ENCODE measurements at places on chromosomes 7 and 10.

DNA sequence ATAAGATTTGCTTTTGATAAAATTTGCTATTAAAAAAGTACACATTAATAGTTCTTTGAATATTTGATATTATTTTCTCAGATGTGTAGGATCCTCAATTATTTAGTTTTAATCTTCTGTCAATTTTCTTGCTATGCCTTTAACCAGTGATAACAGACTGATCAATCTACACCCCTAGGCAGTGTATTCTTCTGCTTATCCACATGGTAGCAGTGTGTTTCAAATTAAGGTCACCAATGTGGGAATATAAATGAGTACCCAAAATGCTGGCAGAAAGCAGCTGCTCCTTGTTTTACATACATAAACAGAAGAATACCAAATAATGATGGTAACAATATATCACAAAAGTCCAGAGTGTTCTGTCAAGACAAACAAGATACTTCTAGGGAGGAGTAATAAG is 87.0 kb downstream of the SKAP2 start:
- no peaks in the 10 kb centered on the region for H3K27me3 ChIP-seq
- no peak for DNase-seq
- H3K27ac ChIP-seq = no peak overlapping the region
- H3K4me1 ChIP-seq = no peaks in the 10 kb centered on the region

- H3K36me3 ChIP-seq = peaks cover 7% of the 10 kb centered on the region
- DNase-seq = peak; percentile 33
Observed at GRCh38 chr10:97499561-97500296, 1.0 kb downstream of the UBTD1 start.

DNA sequence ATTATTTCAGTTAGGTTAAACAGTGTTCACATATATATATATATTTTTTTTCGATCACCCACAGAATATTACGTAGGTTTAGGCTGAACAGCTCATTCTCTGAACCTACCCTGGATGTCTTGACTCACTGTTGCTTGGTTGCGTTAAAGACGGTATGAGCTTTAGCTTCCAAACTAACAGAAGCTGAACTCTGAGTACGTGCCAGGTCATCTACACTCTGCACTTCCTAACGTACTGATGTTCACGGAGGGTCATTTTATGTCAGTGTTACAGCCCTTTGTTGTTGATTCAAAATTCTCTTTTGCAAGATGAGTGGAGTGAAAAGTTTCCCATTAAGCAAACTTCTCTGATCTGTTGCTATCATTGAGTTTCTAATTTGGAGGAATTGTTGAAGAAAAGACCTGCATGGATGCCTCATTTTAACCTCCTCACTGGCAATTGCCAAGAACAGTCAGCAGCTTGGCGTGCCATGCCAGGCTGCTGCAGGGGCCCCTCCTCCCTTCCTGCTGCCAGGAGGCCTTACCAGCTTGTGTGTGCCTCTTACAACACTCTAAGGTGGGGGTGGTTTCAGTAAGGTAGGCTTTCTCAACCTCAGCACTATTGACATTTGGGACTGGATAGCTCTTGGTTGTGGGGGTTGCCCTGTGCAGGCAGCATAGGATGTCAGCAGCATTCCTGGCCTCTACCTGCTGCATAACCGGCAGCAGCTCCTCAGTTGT is 44.3 kb downstream of the INSYN2A start:
- H3K36me3 ChIP-seq = no peaks in the 10 kb centered on the region
- H3K27ac ChIP-seq = no peak overlapping the region
- H3K27me3 ChIP-seq = peaks cover 1% of the 10 kb centered on the region
- DNase-seq = no peak

DNA sequence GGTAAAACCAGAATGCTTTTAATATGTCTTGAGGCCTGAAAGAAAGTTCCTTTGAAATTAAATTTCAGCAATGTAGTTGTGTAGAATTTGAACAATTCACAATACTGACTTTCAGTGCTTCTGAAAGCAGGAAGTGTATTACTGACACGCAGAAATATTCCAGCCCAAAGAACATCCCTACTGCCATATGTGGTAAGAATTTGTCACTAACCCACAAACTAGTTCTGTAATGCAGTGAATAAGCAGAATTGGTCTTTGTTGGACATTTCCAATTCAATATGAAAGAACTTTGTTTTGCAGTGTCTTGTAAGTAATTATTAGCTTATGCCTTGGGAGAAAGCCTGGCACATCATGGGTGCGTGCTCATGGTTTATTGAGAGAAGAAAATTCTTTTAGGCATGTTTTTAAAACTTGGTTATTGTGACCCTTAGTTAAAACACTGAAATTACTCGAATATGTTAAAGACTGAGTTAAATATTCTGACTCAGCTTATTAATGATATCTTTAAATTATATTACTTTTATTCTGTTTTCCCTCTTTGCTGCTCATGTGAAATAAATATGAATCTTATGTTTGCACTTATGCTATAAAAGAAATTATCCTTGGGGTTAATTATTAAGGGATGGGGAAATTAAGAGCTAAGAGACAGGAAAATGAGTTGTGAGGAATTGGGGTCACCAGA is 33.4 kb downstream of the PTPN12 start:
- peaks cover 4% of the 10 kb centered on the region for H3K27me3 ChIP-seq
- peaks cover 16% of the 10 kb centered on the region for H3K4me1 ChIP-seq
- DNase-seq = no peak
- no peak overlapping the region for H3K4me3 ChIP-seq

- peaks cover 11% of the 10 kb centered on the region for H3K4me1 ChIP-seq
- peaks cover 3% of the 10 kb centered on the region for H3K27me3 ChIP-seq
- H3K27ac ChIP-seq = no peak overlapping the region
- H3K4me3 ChIP-seq = peak overlapping the region; percentile 52
- peaks cover 4% of the 10 kb centered on the region for H3K36me3 ChIP-seq
Observed at GRCh38 chr10:102452672-102453340, 1.5 kb upstream of the C10orf95 start.

DNA sequence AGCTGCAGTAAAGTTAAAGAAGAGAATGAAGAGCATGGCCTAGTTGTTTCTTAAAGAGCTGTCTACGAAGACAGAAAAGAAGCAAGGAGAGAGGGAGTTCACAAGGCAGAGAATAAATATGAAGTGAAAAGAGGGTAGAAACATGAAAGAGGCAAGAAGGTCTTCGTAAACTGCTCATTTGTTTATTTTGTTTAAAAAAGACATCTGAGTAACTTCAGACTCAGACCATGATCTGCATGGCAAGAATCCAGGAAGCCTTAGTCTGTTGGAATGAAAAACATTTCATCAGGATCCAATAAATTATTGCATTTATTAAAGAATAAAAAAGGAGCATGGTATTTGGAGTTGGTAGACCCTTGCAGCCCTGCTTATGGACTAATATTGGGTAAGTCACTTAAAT is 151.1 kb downstream of the SEM1 start:
- H3K27ac ChIP-seq = no peak overlapping the region
- H3K4me3 ChIP-seq = no peak overlapping the region
- no peaks in the 10 kb centered on the region for H3K36me3 ChIP-seq
- H3K27me3 ChIP-seq = no peaks in the 10 kb centered on the region
- DNase-seq = no peak

DNA sequence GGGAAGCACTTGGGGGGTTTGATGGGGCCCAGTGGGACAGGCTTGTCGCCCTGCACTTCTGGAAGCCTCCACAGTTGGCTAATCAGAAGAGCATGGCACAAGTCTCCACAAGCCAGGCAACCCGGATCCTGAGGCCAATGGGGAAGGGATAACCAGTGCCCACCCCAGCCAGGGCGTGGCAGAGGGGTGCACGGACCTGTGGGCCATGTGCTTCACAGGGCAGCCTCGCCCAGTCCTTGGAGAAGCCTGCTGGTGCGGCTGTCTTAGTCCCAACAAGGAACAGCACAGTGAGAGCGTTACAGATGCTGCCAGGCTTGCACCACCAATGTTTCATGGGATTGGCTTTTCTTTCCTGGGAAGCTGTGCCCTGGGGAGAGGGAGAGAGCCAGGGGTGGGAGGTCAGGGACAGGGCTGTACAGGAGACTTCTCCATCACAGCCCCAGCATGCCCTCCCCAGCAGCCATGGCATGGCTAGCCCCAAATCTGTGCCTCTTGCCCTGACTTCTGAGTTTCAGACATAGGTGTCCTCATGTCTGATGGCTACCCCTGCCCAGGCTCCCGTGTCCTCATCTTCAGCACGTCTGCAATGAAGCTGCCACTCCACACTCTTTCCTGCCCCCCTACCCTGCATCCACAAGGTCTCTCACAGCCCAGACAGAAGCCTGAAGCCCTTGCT is 116.0 kb downstream of the PTPN20 start:
- peak; percentile 1 for DNase-seq
- no peak overlapping the region for H3K27ac ChIP-seq
- H3K36me3 ChIP-seq = no peaks in the 10 kb centered on the region
- H3K4me3 ChIP-seq = no peak overlapping the region

- H3K36me3 ChIP-seq = no peaks in the 10 kb centered on the region
- H3K4me1 ChIP-seq = peaks cover 9% of the 10 kb centered on the region
- no peak overlapping the region for H3K4me3 ChIP-seq
- H3K27me3 ChIP-seq = peaks cover 3% of the 10 kb centered on the region
Observed at GRCh38 chr10:85317827-85318226, 989.4 kb downstream of the CCSER2 start.

DNA sequence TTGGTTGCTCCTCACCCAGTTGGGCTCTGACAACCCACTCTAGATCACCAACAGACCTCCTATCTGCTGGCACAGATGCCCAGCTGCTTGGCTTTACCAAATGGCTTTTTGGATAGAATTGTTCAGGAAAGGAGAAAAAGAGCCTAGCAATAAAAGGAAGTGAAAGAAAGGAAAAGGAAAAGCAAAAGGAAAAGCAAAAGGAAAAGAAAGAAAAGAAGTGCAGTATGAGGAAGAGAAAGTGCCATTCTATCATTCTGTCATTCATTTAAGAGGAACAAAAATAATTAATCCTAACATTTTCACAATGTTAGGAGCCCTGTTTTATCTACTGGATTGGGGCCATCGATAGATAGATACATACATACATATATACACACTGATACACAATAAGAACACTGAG is 353.6 kb downstream of the THSD7A start:
- H3K27me3 ChIP-seq = no peaks in the 10 kb centered on the region
- DNase-seq = no peak
- no peaks in the 10 kb centered on the region for H3K36me3 ChIP-seq

- H3K27me3 ChIP-seq = no peaks in the 10 kb centered on the region
- no peak overlapping the region for H3K27ac ChIP-seq
- H3K4me3 ChIP-seq = no peak overlapping the region
- DNase-seq = no peak
- peaks cover 5% of the 10 kb centered on the region for H3K4me1 ChIP-seq
Observed at GRCh38 chr10:115937768-115938056, 335.3 kb downstream of the GFRA1 start.

GRCh38 chr10:46560952-46561351 is 4.5 kb upstream of the GPRIN2 start:
- no peaks in the 10 kb centered on the region for H3K36me3 ChIP-seq
- DNase-seq = peak; percentile 5
- peaks cover 12% of the 10 kb centered on the region for H3K27me3 ChIP-seq
- H3K4me1 ChIP-seq = peaks cover 2% of the 10 kb centered on the region
- H3K4me3 ChIP-seq = no peak overlapping the region
- H3K27ac ChIP-seq = no peak overlapping the region

DNA sequence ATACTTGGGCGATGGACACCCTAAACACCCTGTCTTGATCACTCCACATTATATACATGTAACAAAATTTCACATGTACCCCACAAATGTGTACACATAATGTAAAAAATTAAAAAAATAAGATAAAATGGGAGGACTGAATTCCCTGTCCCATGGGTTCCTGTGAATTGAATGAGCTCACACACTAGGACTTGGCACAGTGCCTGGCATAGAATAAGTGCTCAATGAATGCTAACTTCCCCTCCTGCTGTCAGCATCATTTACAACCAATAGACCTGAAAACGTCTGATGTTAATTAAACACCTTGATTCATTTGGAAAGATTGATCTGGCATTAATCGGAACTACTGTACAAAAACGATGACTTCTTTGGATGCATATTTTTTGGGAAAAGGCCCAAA is 117.3 kb upstream of the ZNF438 start:
- no peaks in the 10 kb centered on the region for H3K27me3 ChIP-seq
- DNase-seq = no peak
- H3K27ac ChIP-seq = no peak overlapping the region
- H3K4me3 ChIP-seq = no peak overlapping the region

- H3K4me3 ChIP-seq = no peak overlapping the region
- no peaks in the 10 kb centered on the region for H3K27me3 ChIP-seq
- no peaks in the 10 kb centered on the region for H3K36me3 ChIP-seq
- H3K4me1 ChIP-seq = no peaks in the 10 kb centered on the region
Observed at GRCh38 chr10:116627386-116627933, 6.7 kb downstream of the PNLIPRP2 start.

DNA sequence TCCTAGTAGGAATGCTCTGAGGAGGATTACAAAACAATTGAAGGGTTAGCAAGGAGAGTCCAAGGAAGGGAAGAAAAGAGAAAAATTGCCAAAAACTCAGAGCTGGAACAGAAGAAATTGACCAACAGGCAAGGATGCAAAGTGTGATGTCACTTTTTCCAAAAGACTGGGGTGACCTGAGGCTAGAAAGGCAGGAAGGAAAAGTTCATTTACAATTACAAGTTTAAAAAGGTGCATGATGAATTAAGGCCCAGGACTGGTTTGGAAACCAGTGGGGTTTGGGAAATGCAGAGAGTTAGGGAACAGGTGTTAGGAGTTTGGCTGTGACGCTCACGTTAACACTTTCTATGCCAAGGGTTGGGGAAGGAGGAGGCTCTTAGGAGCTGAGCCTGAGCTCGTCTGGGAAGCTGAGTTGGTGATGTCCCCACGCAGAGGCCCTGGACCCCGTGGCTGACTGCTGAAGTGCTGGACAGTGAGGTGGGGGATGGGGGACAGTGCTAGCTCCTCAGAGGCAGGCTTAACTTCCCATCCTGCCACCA is 92.6 kb upstream of the PODXL start:
- H3K36me3 ChIP-seq = no peaks in the 10 kb centered on the region
- H3K27ac ChIP-seq = no peak overlapping the region
- H3K27me3 ChIP-seq = peaks cover 4% of the 10 kb centered on the region
- H3K4me3 ChIP-seq = no peak overlapping the region
- peaks cover 8% of the 10 kb centered on the region for H3K4me1 ChIP-seq

DNA sequence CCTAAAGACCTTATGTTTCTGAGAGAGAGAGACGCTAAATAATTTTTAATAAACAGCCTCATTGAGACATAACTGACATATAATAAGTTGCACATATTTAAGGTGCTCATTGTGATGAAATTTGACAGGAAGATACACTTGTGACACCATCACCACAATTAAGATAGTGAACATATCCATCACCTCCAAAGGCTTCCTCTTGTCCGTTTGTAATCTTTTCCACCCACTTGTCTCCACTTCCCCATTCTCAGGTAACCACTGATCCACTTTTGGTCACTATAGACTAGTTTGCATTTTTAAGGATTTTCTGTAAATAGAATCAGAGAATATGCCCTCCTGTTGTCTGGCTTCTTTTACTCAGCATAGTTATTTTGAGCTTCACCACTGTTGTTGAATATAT is 195.1 kb upstream of the WDR11 start:
- no peak overlapping the region for H3K4me3 ChIP-seq
- H3K4me1 ChIP-seq = no peaks in the 10 kb centered on the region
- H3K27ac ChIP-seq = no peak overlapping the region
- H3K27me3 ChIP-seq = no peaks in the 10 kb centered on the region
- no peaks in the 10 kb centered on the region for H3K36me3 ChIP-seq

GRCh38 chr7:37666026-37666799 is 17.4 kb upstream of the GPR141 start:
- peaks cover 24% of the 10 kb centered on the region for H3K4me1 ChIP-seq
- no peak for DNase-seq
- no peak overlapping the region for H3K27ac ChIP-seq
- no peaks in the 10 kb centered on the region for H3K27me3 ChIP-seq

GRCh38 chr7:94374721-94375566 is 19.8 kb upstream of the COL1A2 start:
- peaks cover 10% of the 10 kb centered on the region for H3K4me1 ChIP-seq
- H3K36me3 ChIP-seq = no peaks in the 10 kb centered on the region

- no peaks in the 10 kb centered on the region for H3K4me1 ChIP-seq
- no peak overlapping the region for H3K27ac ChIP-seq
- no peaks in the 10 kb centered on the region for H3K27me3 ChIP-seq
- H3K36me3 ChIP-seq = no peaks in the 10 kb centered on the region
Observed at GRCh38 chr7:20541608-20542349, 73.7 kb upstream of the ABCB5 start.
